Heart left ventricle (tissue), 16 donors: ENCODE measurements at places on chromosomes 12 and 14. TPM values are rescaled to one million over a fixed set of nuclear protein-coding genes. Genes with fewer than 3 reads are reported as not detected.

- no peak for DNase-seq
Observed at GRCh38 chr12:2299206-2299605, 246.4 kb downstream of the CACNA1C start.

The ACVRL1 gene
- 33.4 TPM for total RNA-seq

The PAH gene
- total RNA-seq = not detected

DNA sequence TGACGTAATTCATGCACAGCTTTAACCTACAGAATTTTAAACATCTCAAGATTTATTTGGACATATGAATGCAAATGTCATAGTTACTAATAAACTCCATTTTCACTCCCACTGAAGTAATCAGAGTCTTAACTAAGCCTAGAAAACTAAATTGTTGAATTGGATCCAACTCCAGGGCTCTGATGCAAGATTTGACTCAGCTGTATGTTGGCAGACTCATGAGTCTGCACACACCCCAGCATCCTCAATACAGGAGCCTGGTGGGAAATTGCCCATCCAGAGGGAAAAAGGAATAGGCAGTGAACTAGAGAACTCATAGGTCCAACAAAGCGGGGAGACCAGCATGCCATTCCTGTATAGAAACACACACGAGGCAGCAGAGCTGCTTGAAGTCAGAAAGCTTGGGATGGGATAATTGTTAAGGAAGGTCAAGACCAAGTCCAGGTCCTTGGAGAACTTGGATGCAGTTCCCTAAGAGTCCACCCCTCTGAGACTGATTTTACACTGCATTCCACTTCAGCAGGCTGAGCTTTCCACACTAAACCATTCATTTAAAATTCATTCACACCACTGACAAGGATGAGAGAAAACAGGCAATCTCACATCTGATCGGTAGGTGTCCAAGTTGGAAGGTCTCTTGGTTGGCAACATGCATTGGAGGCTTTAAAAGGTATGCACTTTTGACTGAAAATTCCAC is 14.4 kb downstream of the TMTC1 start:
- no peak for DNase-seq
